Stimulated activated CD4-positive, alpha-beta T cell treated with anti-CD3 and anti-CD28 coated beads, Interleukin-12 subunit alpha, Interleukin-12 subunit beta, amount 100 ng/mL, for 24 hours (primary cell): ENCODE measurements at places on chromosomes 2 and 18.

- no peak for DNase-seq
Measured at GRCh38 chr2:63071664-63072063, 21.0 kb downstream of the OTX1 start.

- no peak for DNase-seq
Measured at GRCh38 chr2:204479557-204479956, 65.7 kb upstream of the PARD3B start.

- DNase-seq, result no peak
Measured at GRCh38 chr2:148928395-148928794, 53.4 kb downstream of the KIF5C start.

DNA sequence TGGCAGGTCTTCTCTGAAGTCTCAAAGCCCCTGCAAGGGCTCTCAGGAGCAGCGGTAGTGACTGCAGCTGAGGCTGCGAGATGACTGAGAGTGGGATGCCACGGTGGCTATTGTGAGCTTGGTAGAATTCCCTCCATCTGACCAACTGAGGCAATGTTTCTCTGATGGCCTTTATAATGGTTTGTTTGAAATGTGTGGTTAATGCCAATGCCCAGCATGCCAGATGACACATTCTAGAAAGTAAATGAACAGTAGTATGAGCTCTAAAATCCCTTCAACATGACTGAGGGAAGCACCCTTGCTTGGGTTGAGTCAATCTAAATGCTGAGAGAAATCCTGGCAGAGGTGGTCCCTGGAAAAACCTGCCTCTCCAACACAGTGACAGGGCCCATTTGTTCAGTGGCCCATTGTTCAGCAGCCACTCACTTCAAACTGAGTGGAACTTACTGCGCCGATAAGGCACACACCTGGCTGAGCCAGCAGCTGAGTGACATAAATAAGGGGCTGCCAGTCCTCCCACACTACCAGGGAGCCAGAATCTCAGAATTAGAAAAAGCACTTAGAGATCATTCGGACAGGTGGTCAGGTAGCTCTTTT is 31.7 kb downstream of the SULT1C2 start:
- no peak for DNase-seq

GRCh38 chr18:10101729-10102128 is 187.9 kb downstream of the VAPA start:
- DNase-seq, result no peak

DNA sequence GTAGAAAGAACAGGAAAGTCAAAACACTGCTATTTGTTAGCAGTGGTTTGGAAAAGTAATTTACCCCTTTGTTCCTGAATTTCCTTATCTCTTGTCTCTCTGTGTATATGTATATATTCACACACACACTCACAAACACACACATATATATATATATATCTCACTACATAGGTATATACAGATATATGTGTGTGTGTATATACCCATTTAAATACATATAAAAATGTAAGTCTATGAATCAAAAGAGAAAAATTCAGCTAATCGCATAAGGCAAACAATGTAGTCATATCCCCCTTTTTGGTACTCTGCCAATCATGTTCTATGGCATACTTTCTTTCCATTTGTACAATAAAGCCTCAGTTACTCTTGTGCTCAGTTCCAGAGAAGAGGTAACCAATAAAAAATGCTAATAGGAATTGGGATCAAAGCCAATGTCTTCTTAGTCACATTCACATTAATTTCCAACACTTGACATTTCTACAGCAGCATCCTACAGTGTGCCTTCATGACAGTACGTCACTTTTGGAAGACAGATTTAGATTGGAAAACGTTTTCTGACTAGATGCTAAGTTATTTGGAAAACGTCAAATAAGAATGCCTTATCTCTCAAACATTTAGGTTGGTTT is 94.6 kb downstream of the MC4R start:
- DNase-seq, result no peak

- DNase-seq, result no peak
Measured at GRCh38 chr2:164662868-164663631, 41.8 kb upstream of the GRB14 start.

- DNase-seq, result no peak
Measured at GRCh38 chr2:177705511-177706173, 313.1 kb downstream of the AGPS start.

DNA sequence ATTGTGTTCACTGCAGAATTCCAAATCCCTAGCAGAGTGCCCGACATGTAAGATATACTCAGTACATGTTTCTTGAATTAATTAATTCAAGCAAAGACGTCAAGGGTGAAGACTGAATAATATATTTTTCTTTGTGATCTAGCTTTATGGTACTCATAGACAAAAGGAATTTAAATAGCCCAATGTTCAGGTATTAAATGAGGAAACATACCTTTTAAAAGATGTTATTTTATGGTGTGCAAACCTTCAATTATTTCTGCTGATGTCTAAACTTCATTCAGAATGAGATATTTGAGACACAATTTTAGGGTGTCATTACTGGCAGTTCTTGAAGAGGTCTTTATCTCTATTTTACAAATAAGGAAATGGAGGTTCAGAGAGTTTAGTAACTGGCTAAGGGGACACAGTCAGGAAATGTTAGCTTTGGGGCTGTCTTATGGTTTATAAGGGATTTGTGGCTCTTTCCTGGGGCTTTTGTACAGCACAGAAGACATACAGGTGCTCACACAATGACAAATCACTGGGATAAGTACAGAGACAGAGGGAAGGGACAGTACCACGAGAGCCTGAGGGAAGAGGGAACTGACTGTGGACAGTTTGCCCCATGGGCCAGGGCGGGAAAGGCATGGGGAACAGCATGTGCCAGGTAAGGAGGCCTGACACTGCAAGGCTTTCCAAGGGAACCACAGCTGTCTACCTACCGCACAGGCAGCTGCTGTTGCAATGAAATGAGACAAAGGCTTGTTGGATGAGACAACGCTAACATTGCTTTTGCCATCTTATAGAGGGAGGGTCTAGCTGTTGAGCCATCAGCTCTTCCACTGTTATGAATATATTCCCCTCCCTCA is 155.3 kb downstream of the DDX1 start:
- DNase-seq, result no peak

- DNase-seq, result peak; percentile 46
Measured at GRCh38 chr2:101341901-101342624, 33.6 kb upstream of the RNF149 start.

DNA sequence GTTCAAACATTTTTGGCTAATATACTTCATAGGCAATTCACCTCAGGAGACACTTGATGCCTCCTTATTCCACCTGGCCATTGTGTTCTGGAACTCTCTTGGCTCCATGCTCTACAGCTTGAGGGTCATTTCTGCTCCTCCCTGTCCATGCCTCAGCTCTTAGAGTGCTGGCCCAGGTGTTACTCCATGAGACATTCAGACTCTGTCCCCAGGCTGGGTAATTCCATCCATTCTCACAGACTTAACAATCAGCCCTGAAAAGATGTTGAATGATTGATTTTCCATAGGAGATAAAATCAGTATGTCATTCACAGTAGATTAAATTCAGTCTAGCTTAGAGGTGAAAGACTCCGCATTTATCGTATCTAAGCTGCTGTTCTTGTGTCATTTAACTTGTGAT is 168.6 kb upstream of the CWC22 start:
- no peak for DNase-seq
